Retinal pigment epithelial cell (primary cell): ENCODE measurements at places on chromosomes 13 and 19.

- DNase-seq, result no peak
These were observed 1643.2 kb upstream of the PRR20A start for GRCh38 chr13:55497486-55497885.

- no peak for DNase-seq
These were observed 64.8 kb downstream of the IPO5 start for GRCh38 chr13:98018293-98018692.

DNA sequence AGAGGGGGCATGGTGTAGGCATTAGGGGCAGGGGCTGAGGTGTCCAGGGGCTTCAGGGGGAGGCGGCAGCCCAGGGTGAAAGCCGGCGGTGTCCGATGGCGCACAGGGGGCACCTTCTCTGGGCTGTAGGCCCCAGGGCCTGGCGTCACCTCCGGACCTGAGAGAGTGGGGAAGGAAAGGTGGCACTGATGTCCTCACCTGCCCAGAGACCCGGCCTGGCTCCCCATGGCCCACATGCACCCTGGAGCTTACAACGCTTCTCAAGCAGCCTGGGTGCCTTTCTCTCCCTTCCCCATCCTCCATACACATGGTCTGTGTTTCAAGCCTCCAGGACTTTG lies 3.3 kb upstream of the SHC2 start:
- no peak for DNase-seq

DNA sequence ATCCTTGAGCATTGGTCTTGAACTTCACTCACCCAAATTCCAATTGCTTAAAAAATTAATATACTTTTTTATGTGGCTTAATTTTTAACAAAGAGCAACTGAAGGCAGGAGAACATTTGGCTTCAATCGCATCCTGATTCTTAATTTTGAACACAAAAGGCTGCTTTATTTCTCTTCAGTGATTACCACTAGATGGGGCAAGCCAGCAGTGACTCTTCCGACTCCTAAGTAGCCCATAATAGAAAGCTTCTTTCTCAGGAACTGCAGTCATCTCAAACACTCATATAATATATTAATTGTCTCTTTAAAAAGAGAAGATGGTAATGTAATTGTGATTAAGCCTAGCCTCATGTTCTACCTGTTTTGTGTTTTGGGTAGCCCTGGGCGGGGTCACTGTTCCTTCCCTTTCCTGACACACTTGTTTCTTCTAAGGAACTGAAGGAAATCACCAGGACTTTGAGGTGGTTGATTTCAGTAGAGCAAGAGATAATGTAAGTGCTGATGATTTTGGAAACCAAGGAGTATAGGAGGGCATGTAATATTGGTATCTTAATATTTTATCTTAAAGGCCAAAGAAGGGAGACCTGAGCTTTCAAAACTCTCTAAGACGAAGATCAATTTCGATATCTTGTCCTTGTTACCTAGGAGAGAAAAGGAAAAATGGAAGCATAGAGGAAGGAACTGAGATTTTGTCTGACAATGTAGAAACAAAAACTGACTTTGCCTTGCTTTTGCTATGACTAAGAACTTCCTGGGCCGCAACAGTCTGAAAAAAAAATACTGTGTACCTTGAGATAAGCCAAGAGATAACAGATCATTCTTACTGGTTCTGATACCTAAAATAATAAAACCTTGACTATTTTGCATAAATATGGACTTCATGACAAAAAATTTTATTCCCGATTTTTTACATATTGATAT lies 73.1 kb downstream of the TNFSF13B start:
- DNase-seq, result no peak

- DNase-seq, result no peak
These were observed 24.7 kb downstream of the URI1 start for GRCh38 chr19:29966588-29967249.

DNA sequence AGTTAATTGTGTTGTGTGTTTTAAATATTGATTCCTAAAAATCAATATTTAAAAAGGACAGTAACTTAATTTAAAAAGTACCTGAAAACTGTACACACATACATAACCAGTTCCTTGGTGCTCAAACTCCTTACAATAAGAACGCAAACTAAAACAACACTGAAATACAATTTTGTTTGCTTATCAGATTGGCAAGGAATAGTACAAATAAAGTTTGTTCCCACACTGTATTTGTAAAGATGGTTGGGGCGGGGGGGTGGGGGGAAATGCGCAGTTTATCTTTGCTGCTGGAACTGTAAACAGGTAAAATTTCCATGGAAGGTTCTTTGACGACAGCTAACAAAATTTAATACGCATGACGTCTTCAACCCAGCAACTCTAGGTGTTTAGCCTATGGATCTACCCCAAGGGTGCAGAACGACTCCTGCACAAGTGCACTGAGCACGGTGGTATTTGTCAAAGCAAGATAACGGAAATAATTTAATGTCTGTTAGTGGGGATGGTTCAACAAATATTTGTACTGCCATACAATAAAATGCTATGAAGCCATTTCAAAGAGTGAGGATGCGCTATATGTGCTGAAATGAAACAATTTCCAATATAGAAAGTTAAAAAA lies 96.5 kb downstream of the ING1 start:
- DNase-seq, result no peak

- no peak for DNase-seq
These were observed 148.5 kb downstream of the STK24 start for GRCh38 chr13:98428256-98428966.

DNA sequence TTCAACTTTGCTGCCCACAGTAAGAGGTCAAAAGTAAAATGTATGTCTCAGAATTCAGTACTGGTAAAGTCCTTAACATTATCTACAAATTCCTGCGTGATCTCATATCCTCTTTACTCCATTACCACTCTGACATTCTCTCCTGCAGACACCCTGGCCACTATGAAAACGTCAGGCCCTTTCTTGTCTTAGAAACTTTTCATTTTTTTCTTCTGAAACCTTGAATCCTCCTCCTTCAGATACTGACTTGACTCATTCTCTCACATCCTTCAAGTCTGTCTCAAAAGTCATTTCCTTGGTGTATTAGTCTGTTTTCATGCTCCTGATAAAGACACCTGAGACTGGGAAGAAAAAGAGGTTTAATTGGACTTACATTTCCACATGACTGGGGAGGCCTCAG lies 262.3 kb downstream of the POU4F1 start:
- DNase-seq, result no peak

DNA sequence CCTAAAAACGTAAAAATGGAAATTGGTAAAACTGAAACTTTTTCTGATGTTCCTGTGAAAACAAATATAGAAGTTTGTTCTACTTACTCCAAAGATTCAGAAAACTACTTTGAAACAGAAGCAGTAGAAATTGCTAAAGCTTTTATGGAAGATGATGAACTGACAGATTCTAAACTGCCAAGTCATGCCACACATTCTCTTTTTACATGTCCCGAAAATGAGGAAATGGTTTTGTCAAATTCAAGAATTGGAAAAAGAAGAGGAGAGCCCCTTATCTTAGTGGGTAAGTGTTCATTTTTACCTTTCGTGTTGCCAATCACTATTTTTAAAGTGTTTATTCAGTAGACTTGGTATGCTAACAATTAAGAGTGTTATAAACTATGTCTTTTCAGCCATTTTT lies 25.6 kb downstream of the BRCA2 start:
- no peak for DNase-seq
